ENCODE measurements at places on chromosomes 1 and 21. TPM values are rescaled to one million over a fixed set of nuclear protein-coding genes. Genes with fewer than 3 reads are reported as not detected.
A peak's percentile ranks its signal among the peaks of the same experiment; 100 is the strongest.

- H3K4me1 ChIP-seq = no peaks in the 10 kb centered on the region
- no peak overlapping the region for H3K4me3 ChIP-seq
- H3K36me3 ChIP-seq = peaks cover 59% of the 10 kb centered on the region
- H3K27ac ChIP-seq = no peak overlapping the region
- no peak for DNase-seq
- H3K27me3 ChIP-seq = no peaks in the 10 kb centered on the region
These were observed 23.8 kb upstream of the PPP1R15B start for GRCh38 chr1:204435381-204435831.

GRCh38 chr1:181451661-181452230 is 31.6 kb upstream of the CACNA1E start:
- H3K27me3 ChIP-seq = no peaks in the 10 kb centered on the region
- no peak overlapping the region for H3K4me3 ChIP-seq

GRCh38 chr1:245858022-245858721 is 648.9 kb downstream of the SMYD3 start:
- DNase-seq = no peak
- no peak overlapping the region for H3K4me3 ChIP-seq
- H3K36me3 ChIP-seq = peaks cover 7% of the 10 kb centered on the region
- H3K27me3 ChIP-seq = no peaks in the 10 kb centered on the region
- no peak overlapping the region for H3K27ac ChIP-seq

RCSD1 gene
- total RNA-seq = 124 TPM

- no peak for DNase-seq
- H3K27ac ChIP-seq = no peak overlapping the region
- H3K4me1 ChIP-seq = no peaks in the 10 kb centered on the region
- H3K4me3 ChIP-seq = no peak overlapping the region
These were observed 65.6 kb downstream of the PRKCZ start for GRCh38 chr1:2115702-2116341.

GRCh38 chr1:10056599-10056987 is 23.8 kb downstream of the UBE4B start:
- no peak for DNase-seq
- no peaks in the 10 kb centered on the region for H3K27me3 ChIP-seq
- H3K4me1 ChIP-seq = no peaks in the 10 kb centered on the region
- no peak overlapping the region for H3K4me3 ChIP-seq
- H3K27ac ChIP-seq = no peak overlapping the region

LRRC41 gene
- 31.8 TPM for total RNA-seq

DNA sequence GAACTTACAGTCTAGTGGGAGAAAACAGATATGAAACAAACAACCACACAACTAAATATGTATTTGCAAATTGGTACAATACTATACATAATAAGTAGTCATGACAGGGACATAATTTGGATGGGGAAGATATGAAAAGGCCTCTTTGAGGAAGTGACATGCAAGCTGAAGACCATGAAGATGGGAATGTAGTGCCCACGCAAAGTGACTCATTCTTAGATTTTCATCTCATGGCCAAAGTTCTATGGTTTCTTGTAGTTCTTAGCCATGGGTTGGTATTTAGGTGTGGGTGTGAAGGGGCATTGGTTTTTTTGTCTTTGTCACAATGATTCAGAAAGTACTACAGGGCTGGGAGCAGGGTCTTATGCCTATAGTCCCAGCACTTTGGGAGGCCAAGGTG is 105.4 kb upstream of the FAM78B start:
- H3K36me3 ChIP-seq = no peaks in the 10 kb centered on the region
- H3K27me3 ChIP-seq = no peaks in the 10 kb centered on the region
- DNase-seq = no peak
- no peaks in the 10 kb centered on the region for H3K4me1 ChIP-seq

DNA sequence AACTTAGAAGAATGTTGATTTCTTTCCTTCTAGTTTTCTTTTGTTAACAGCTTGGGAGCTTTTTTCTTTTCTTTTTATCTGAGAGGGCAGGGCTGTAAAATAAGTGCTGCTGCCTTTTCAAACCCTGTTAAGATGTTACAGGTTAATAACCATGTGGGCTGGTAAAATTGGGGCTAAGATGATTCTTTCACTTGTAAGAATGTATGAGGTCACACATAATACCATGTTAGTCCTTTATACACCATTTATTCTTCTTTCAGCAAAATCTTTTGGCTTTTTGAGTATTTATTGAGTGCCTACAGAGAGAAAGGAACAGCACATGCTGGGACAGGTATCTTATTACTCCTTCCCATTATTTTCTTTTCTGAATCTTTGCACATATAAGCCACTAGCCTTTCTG is 6.1 kb upstream of the AK4 start:
- H3K4me1 ChIP-seq = peaks cover 2% of the 10 kb centered on the region
- H3K36me3 ChIP-seq = no peaks in the 10 kb centered on the region
- H3K27ac ChIP-seq = no peak overlapping the region
- DNase-seq = no peak
- H3K27me3 ChIP-seq = peaks cover 4% of the 10 kb centered on the region
- H3K4me3 ChIP-seq = no peak overlapping the region

OLIG2 gene
- not detected for total RNA-seq

TACSTD2 gene
- not detected for total RNA-seq

RGL1 gene
- total RNA-seq = 5.3 TPM

- DNase-seq = peak; percentile 31
- H3K36me3 ChIP-seq = peaks cover 74% of the 10 kb centered on the region
- H3K27me3 ChIP-seq = no peaks in the 10 kb centered on the region
- peaks cover 57% of the 10 kb centered on the region for H3K4me1 ChIP-seq
- H3K27ac ChIP-seq = peak overlapping the region; percentile 42
These were observed 95.2 kb downstream of the ITPKB start for GRCh38 chr1:226643611-226644540.

PRRX1 gene
- total RNA-seq = not detected

GRCh38 chr1:234875328-234875952 is 253.2 kb downstream of the TOMM20 start:
- DNase-seq = no peak
- H3K36me3 ChIP-seq = no peaks in the 10 kb centered on the region
- H3K4me1 ChIP-seq = peaks cover 18% of the 10 kb centered on the region
- no peak overlapping the region for H3K4me3 ChIP-seq
- H3K27ac ChIP-seq = no peak overlapping the region

DNA sequence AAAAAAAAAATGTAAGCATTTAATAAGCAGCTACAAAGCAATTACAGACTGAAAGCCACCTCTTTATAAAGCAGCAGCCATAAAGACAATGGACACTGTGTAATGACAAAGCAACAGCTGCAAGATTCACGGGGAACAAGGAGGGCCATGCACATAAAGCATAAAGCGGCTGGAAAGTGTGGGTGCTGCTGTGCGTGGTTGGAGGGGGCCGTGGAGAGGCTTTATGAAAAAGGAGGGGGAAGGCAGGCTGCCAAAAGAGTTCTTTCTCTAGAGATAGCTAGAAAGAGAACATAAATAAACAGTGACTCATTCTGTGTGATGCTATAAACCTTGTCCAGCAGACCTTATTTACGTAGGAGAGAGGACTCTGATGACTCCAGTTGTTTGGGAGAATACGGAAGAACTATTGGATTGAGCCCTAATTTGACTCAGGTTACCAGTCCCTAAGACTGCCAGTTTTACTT is 49.3 kb downstream of the ADAMTS1 start:
- DNase-seq = no peak
- H3K4me3 ChIP-seq = no peak overlapping the region
- H3K27ac ChIP-seq = no peak overlapping the region
- H3K27me3 ChIP-seq = no peaks in the 10 kb centered on the region

OR2L3 gene
- 0.17 TPM for total RNA-seq

OR14K1 gene
- not detected for total RNA-seq

DNA sequence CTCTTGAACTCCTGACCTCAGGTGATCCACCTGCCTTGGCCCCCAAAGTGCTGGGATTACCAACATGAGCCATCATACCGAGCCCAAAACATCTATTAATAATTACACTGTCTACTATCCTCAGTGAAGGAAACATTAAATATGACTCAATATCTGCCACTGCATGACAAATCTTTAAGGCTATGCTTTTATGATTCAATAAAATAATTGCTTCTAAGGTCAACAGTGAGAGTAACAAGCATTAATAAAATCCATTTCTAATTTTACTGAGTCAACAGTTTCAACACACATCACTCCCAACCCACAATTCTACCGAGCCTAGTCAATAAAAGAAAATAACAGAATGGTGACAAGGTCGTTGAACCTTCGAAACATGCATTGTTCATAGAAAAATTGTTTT is 125.5 kb upstream of the CHRM3 start:
- no peaks in the 10 kb centered on the region for H3K27me3 ChIP-seq
- no peak overlapping the region for H3K4me3 ChIP-seq
- H3K4me1 ChIP-seq = no peaks in the 10 kb centered on the region
- H3K27ac ChIP-seq = no peak overlapping the region

- no peak overlapping the region for H3K4me3 ChIP-seq
- H3K27ac ChIP-seq = no peak overlapping the region
- no peaks in the 10 kb centered on the region for H3K27me3 ChIP-seq
- DNase-seq = no peak
- H3K4me1 ChIP-seq = no peaks in the 10 kb centered on the region
These were observed 42.5 kb upstream of the DISC1 start for GRCh38 chr1:231584117-231584516.

DPM3 gene
- total RNA-seq = 51.6 TPM

- H3K4me3 ChIP-seq = no peak overlapping the region
- no peak for DNase-seq
- H3K36me3 ChIP-seq = no peaks in the 10 kb centered on the region
- no peaks in the 10 kb centered on the region for H3K4me1 ChIP-seq
These were observed 847.3 kb upstream of the ADAMTS5 start for GRCh38 chr21:27814226-27814625.

- peaks cover 2% of the 10 kb centered on the region for H3K4me1 ChIP-seq
- DNase-seq = no peak
- no peaks in the 10 kb centered on the region for H3K36me3 ChIP-seq
- H3K27ac ChIP-seq = no peak overlapping the region
These were observed 6.5 kb downstream of the AK5 start for GRCh38 chr1:77288275-77288674.

GRCh38 chr1:234730475-234730769 is 120.4 kb upstream of the IRF2BP2 start:
- H3K27ac ChIP-seq = peak overlapping the region; percentile 60
- H3K27me3 ChIP-seq = no peaks in the 10 kb centered on the region
- peaks cover 75% of the 10 kb centered on the region for H3K4me1 ChIP-seq
- H3K36me3 ChIP-seq = no peaks in the 10 kb centered on the region

DNA sequence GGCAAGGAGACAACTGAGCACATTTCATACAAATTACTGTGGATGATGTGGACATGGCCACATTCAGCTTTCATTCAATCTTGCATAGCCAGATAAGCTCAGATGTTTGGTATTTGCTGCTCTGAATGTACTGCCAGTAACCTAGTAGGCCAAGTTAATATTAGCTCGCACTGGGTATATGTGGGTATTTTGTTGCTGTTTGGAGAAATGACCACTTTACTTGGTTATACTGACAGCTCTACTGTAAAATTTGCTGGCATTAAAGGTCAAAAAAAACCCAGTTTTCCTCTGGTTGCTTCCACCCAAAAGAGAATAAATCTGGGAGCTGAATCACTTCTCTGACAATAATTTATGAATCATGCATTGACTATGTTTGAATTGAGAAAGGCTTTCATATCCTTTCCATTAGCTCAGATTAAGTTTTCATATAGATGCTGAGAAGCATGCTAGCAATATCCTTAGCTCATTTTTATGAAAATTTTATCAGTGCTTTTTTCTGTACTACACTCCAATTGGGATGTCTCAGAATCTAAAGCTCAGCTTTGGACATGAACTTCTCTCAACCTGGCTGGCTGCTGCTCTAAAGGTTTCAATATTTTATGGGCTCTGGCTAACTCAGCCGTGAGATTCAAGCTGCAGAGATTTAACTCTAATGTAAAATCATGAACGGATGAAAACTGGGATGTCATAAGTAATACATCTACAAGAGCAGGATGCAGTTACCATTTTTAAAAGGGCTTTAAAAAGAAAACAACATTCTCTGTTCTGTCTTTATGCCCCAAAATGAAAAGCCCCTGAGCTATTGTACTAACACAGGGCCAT is 330.0 kb downstream of the BARHL2 start:
- no peak overlapping the region for H3K4me3 ChIP-seq
- no peak overlapping the region for H3K27ac ChIP-seq
- no peaks in the 10 kb centered on the region for H3K27me3 ChIP-seq
- no peaks in the 10 kb centered on the region for H3K36me3 ChIP-seq
- no peak for DNase-seq

PPM1J gene
- 0.76 TPM for total RNA-seq

DNA sequence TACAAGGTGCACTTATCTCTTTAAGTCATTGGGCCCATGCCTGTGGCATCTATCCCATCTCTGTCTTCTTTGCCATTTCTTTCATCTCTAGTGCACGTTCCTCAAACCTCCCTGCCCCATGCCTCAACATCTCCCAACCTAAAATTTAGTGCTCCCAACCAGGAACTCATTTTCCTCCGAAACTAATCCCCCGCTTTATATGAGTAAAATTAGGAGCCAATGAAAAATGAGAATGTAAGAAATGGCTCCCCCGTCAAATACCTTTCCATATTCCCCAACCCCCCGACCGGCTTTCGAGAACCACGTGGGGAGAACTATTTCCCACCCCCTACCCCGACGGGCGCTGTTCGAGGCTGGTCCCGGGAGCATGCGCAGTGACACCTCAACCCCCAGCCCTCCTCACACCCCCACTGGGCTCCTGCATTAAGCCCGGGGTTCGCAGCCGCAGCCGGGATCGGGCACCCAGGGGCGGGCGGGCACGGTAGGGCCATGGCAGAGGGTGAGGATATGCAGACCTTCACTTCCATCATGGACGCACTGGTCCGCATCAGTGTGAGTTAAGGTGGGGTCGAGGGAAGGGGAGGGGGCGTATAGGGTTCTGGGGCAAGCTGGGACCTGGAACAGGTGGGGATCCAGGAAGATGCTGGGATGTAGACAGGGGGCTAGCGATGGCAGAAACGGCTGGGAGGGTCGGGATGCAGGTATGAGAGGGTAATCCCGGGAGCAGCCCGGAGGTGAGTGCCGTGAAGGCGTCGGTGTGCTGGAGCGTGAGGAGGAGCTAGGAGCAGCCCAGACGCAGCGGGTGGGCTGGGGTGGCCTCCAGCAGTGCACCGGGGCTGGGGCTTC is at the start of gene TRIM46:
Gene TRIM46 (plus strand): TSS at position 372 of the 846 bp plus-strand sequence. CDS start 118 bp downstream, at position 490.
- peaks cover 27% of the 10 kb centered on the region for H3K36me3 ChIP-seq
- peaks cover 50% of the 10 kb centered on the region for H3K4me1 ChIP-seq
- H3K27me3 ChIP-seq = no peaks in the 10 kb centered on the region
- peak within 1 kb of the TSS; percentile 83 for H3K4me3 ChIP-seq
- peak; percentile 72 for DNase-seq

DNA sequence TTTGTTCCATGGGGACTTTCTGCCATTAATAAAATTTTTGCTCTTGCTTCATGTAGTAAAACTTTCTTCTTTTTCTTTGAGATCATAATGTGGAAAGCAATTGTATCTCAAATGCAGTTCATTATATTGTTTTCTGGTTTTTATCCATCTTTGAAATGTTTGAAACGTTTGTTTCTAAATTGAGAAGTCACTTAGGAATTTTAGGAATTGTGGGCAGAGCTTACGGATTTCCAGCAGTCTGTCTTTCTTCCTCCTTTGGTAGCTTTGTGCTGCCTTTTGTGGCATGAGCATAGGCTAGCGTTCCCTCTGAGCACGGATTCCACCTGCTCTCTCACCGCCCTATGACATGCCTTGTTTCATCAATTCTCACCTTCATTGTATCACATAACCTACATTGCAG is 2.9 kb upstream of the ST6GALNAC5 start:
- H3K4me1 ChIP-seq = peaks cover 5% of the 10 kb centered on the region
- no peak overlapping the region for H3K27ac ChIP-seq
- H3K36me3 ChIP-seq = no peaks in the 10 kb centered on the region
- H3K27me3 ChIP-seq = peaks cover 17% of the 10 kb centered on the region
- DNase-seq = no peak
- H3K4me3 ChIP-seq = no peak overlapping the region

Data from CD4-positive, alpha-beta memory T cell (primary cell).